ENCODE measurements at places on chromosomes 13 and 19.

GRCh38 chr13:108968566-108968965 lies 339.2 kb downstream of the MYO16 start:
- no peak for DNase-seq

GRCh38 chr19:49217382-49217781 lies 59.8 kb downstream of the TRPM4 start:
- DNase-seq, result no peak

GRCh38 chr13:82747958-82748357 lies 1134.3 kb downstream of the SLITRK1 start:
- no peak for DNase-seq

- no peak for DNase-seq
Measured at GRCh38 chr19:2962018-2962670, 15.2 kb upstream of the TLE6 start.

DNA sequence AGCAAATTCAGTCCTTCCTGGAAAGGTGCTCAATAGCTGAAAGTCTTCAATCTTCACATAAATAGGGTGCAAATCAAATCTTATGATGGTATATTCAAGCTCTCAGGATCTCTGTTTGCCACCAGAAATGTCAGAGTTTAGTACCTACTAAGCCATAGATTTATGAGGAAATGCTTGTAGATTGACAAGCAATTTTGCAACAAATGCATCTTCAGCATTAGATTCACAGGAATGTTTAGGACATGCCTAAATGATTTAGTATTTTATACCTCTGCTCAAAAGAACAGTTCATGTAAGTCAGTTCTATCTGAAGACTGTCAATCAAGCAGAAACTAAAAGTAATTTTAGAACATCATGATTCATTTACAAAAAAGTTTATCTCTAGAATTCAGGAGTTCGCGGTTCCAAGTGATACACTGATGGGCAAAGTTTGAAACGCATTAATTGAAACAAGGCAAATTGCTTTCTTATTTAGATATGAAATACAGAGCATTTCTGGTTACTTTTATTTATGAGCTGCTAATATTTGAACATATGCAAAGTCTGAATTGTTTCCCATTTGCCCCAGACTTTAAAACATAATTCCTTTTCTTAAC lies 65.7 kb downstream of the DACH1 start:
- DNase-seq, result no peak

Measured in stimulated activated CD8-positive, alpha-beta memory T cell treated with anti-CD3 and anti-CD28 coated beads, Interleukin-7, amount 100 ng/mL, for 1 hour (primary cell).